ENCODE measurements at places on chromosomes 11 and 22.

DNA sequence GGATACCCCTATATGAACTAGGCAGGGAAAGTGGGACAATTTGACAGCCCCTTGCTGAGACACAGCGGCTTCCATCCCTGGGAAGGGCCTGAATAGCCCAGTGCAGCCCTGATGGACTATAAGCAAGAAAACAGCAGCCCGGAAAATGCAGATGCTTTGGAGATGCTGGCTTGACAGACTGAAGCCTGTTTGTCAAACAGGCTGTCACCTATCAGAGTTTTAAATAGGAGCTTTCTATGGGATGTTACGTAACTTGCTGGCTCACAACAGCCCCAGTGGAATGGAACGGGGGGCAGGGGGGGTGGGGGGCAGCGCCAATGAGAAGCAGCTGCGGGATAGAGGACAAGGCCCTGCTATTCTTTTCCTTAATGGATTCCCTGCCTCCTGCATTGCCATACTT is 91.9 kb upstream of the NTM start:
- no peak for DNase-seq

DNA sequence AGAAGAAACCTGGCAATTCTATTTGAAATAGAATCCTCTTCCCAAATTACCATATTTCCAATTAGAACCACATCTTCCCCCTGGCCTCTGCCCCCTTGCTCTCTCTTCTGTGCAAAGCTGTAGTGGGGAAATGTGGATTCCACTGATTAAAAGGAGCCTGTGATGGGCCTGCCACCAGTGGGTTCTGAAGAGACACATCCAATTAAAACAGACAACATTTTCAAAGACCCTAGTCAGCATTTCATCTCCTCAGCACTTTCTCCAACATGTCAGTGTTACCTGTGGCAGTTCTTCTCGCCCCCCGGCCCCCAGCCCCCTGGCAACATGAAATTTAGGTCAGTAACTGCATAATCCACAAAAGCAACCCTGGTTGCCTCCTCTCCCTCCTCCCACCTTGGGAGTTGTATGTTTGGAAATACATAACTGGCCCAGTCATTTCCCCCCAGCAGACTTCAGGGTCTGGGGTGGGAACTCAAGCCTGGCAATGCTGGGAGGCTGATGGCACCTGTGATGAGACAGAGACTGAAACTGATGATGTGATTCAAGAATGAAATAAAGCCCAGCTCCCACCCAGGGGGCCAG is 99.9 kb upstream of the AMOTL1 start:
- no peak for DNase-seq

GRCh38 chr22:49993649-49994360 is 18.8 kb downstream of the IL17REL start:
- DNase-seq: no peak

DNA sequence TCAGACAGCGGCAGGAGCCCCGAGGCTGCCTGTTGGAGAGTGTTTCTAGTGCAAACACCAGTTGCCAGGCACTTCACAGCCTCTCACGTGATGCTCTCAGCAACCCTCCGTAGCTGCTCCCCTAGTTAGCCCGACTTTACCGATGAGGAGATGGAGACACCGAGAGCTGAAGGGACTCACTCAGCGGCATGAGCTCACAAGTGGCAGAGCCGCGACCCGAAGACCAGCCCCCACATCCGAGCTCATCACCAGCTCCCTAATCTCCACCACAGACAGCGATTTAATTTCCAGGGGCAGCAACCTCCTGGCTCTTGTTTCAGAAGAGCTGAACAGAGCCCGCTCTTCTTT is 28.7 kb upstream of the RTL6 start:
- no peak for DNase-seq

DNA sequence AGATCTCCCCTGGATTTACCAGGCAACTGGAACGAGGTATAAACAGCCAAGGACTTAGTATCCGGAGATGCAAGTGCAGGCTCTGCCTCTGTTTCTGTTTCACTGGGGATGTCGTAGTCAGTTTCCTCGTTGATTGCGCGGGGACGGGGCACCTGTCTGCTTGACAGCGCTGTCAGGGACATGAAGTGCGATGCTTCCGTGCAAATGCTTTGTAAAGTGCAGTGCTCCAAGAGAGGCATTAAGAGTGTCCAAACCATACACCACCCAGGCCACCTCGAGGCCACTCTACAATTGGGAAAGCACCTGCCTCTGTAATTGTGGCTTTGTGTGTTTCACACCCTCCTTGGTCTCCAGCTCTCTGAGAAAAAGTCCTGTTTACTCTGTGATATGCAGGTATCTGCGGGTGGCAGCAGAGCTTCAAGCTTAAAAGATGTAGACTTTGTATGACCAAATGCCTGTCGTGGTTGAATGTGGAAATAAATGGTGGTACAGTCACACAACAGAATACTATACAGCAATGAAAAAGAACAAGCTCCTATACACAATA is 18.6 kb upstream of the CD5 start:
- no peak for DNase-seq

Data from stimulated activated CD8-positive, alpha-beta memory T cell treated with anti-CD3 and anti-CD28 coated beads, Interleukin-7, amount 100 ng/mL, for 48 hours (primary cell).